ENCODE measurements at places on chromosomes 11 and 22.

DNA sequence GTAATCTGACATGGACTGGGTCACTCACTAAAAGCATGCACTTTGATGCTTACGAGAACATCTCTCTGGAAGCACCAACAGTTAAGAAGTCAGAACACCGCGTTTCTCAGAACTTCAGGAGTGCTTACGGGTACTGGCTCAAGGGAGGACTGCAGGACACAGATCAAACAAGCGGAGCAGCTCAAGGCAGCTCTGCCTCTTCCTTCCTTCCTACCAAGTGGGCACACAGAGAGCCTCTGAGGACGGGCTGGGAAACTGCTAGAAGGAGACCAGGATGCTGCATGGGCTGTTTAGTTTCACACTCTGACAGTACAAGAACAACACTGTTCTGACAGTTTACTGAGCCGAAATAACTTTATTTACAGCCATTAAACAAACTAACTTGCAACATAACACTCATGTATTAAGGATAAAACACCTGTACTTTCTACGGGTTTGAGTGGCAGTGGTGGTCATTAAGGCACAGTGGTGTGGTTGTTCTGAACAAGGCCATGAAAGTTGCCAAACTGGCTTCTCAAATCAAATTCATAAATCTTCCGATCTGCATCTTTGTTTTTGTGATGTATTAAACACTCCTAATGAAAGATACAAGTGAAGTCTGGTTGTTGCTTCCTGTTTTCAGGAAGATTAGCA, 37.5 kb downstream of the ARFGAP3 start:
- no peak for DNase-seq

GRCh38 chr11:119474682-119475596, 52.0 kb upstream of the THY1 start:
- DNase-seq: no peak

- DNase-seq: no peak
Measured at GRCh38 chr22:44133901-44134571, 46.7 kb upstream of the PARVG start.

DNA sequence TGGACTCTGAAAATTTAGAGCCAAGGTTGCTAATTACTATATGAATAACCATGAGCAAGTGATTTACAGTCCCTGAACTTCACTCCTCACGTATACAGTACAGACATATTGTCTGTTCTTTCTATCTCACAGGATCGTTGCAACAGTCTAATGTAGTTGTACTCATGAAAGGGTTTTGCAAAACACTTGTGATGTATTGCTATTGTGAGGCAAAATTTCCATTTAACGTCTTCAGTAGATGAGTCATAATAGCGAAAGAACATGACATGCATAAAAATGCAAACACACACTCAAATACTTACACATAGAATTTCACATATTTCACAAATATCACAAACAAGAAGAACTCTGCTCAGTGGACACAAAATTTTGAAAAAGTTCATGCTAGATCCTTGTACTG, 134.6 kb upstream of the TRPC6 start:
- no peak for DNase-seq

DNA sequence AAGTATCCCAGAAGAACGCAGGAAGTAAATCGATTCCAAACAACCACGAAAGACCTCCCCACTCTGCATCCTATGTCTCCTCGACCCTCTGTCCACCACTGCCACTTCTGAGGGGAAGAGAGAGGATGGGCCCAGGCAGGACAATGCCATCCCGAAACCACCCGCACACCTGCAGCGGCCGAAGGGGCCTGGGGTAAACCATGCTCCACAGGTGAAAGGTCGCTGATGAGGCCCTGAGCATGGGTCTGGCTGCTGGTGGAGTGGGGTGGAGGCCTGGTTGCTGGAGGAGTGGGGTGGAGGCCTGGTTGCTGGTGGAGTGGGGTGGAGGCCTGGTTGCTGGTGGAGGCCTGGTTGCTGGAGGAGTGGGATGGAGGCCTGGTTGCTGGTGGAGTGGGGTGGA, 13.1 kb downstream of the TOLLIP start:
- no peak for DNase-seq

DNA sequence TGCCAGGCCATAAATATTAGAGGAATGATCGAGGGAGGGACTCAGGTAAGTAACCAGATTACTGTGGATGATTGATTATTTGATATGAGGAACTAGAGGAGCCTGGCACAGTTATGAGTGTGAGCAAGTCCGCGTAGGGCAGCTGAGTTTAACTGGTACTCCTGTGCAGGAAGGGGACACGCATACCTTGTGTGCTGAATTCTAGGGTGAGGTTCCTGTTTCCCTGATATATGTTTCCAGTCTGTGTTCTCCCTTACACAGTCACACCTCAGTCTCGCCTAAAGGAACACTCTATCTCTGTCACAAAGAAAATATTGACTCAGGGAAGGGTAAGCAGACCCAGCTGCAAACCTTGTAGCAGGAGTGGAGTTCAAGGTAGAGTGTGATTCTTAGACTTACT, 17.4 kb downstream of the SGSM3 start:
- no peak for DNase-seq

GRCh38 chr11:67464411-67465188, 4.5 kb downstream of the TMEM134 start:
- no peak for DNase-seq

DNA sequence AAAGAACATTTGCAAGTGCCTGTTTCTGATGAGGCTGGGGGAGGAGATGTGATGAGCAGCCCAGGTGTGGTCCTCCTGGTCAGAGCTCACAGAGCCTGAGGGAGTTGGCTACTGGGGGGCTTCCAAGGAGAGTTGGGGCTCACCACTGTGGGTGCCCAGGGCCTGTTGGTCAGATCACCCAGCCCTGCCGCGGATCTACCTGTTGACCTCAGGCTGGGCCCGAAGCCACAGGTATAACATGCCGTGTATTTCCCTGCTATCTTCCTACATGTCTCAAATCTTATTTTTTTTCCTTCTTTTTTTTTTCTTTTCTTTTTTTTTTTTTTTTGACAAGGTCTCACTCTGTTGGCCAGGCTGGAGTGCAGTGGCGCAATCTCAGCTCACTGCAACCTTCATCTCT, 199.7 kb upstream of the TBCEL start:
- no peak for DNase-seq
